Omental fat pad (tissue), 4 donors: ENCODE measurements at places on chromosomes 5 and 9. TPM values are rescaled to one million over a fixed set of nuclear protein-coding genes. Genes with fewer than 3 reads are reported as not detected.

DNA sequence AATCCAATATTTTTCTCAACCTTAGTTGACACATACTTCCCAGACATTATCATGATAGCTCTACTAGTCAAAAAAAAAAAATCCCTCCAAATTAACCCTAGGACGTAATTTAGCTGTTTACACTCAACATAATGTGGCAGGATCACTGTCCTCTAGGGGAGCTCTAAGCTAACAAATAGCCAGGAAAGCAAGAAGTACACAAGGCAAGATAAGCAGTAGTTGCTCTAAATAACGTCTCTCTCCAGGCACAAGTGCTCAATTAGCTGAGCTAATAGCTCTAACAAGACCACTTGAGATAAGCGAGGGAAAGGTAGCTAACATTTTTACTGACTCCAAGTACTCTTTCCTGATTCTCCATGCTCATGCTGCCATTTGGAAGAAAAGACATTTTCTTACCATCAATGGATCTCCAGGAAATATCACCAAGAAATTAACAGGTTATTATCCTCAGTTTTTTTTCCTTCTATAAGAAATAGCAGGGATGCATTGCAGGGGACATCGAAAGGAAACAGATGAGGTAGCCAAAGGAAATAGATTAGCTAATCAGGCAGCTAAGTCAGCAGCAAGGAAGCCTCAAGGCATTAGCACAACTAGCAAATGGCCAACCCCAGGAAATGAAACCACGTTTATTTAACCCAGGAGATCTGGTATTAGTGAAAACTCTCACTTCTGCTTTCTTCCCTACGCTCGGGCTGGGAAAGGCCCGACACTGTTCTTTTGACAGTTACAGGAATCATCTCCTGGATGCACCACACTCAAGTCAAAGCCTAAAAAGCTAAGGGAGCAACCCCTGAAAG, 614.1 kb downstream of the PTPRD start:
- DNase-seq, result no peak

The SNX24 gene
- 14.5 TPM for total RNA-seq

The OSMR gene
- total RNA-seq, result 51.7 TPM

DNA sequence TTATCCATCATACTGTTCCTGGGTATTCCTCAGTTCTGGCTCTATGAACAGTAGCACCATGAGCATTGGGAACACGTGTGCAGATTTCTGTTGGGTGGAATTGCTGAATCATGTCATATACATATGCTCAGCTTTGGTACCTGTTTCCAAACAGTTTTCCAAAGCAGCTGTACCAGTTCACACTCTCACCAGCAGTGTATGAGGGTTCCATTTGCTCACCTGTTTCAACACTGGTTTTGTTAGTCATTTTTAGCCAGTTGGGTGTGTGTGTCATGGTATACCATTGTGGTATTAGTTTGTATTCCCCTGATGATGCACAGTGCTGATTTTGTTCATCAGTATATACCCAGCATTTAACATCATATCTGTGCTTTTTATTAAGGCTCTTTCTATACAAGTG, 56.7 kb upstream of the ECM2 start:
- DNase-seq, result no peak

GRCh38 chr5:6408627-6409446, 30.5 kb upstream of the MED10 start:
- DNase-seq, result no peak

GRCh38 chr9:37798677-37799076, 1.9 kb upstream of the DCAF10 start:
- no peak for DNase-seq

GRCh38 chr5:11105696-11106095, 344.7 kb upstream of the DAP start:
- DNase-seq, result no peak

GRCh38 chr9:18580151-18580550, 106.2 kb downstream of the ADAMTSL1 start:
- no peak for DNase-seq

The PCDHA9 gene
- 0.79 TPM for total RNA-seq

The GGTA1 gene
- total RNA-seq, result 9.1 TPM

The TRPM3 gene
- total RNA-seq, result 9.3 TPM

DNA sequence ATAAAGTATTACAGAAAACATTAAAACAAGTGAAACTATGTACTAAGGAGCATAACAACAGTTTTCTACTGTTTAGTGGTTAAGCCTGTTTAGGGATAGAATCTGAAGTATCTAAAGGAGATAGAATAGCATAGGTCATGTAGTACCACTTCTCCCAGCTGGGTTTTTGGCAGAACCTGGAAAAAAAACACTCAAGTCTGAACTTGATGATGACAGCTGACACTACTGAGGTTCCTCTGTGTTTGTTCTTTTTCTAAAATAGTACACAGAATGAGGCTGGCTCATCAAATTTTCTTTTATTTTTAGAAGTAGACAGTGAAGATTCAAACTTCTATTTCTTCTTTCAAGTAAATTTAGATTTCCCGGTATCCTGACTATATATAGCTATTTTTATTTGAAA, 203.8 kb upstream of the ACO1 start:
- DNase-seq, result no peak

The RELL2 gene
- 4.3 TPM for total RNA-seq

- DNase-seq, result no peak
These were observed 63.1 kb downstream of the HSPA4 start for GRCh38 chr5:133114933-133115310.
